Right forelimb (tissue), 1 donor: ENCODE measurements at places on chromosomes 2 and 18.

- DNase-seq: peak; percentile 21
Measured at GRCh38 chr2:94997981-94998930, 27.3 kb upstream of the MAL start.

DNA sequence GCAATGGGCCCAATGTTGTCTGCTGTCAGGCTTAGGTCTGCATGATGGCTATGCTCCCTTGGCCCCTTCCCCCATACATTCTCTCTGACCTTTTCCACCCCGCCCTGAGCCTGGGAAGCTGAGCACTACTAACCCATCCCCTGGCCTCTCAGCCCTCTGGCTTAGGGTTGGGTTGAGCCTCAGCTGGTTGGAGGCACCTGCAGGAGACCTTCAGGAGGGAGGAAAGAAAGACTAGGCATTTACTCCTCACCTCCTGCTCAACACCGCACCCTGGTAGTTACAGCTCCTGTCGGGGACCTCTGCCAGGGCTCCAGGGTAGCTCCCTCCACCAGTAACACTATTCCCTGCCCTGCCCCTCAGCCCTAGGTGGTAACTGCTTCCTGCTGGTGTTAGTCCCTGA, 80.5 kb downstream of the GALNT14 start:
- DNase-seq: no peak

GRCh38 chr2:171530378-171530777, 8.1 kb downstream of the CYBRD1 start:
- DNase-seq: no peak

DNA sequence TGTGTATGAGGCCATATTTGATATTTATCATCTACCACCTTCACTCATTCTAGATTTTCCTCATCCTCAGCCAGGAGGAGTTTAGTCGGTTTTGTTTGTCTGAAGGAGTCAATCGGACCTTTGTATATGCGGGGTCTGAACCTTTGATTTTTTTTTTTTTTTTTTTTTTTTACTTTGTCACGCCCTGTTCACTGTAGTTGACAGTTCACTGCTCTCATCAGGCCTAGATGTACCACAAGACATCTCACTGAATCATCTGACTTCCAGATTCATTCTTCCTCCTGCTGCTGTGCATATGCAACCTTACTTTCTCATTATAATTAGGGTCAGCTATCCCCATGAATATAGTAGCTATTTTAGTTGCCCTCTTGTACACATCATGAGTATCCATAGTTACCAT, 133.2 kb downstream of the ARHGAP15 start:
- no peak for DNase-seq

- DNase-seq: no peak
Measured at GRCh38 chr2:219220652-219221402, 2.1 kb upstream of the ABCB6 start.

- no peak for DNase-seq
Measured at GRCh38 chr2:64799592-64800252, 146.0 kb upstream of the SERTAD2 start.

DNA sequence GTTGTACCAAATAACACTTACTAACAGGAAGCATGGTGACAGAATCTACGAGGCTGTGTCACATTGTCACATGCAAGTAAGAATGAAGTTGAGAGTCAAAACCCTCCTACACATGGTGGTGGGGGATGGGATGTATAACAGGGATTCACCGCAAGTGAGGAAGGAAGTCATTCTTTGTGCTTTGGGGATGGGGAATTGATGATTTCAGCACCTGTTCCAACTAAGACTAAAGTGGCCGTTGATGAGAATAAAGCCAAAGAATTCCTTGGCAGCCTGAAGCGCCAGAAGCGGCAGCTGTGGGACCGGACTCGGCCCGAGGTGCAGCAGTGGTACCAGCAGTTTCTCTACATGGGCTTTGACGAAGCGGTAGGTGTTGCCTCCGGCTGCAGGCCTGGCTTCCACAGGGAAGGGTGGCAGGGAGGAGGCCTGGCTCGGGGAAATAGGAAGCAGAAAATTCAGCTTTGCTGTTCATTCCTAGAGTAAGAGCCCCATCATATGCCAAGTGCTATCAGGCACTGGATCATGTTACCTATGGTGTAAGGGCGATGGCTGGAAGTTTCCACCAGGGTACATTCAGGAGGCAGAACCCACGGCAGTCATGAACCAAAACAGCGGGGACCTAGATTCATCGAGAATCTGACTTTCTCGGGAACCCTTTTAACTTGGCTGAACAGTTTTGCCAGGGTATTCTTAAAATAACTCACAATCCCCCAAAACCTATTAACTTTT, 120.3 kb downstream of the UXS1 start:
- DNase-seq: no peak

DNA sequence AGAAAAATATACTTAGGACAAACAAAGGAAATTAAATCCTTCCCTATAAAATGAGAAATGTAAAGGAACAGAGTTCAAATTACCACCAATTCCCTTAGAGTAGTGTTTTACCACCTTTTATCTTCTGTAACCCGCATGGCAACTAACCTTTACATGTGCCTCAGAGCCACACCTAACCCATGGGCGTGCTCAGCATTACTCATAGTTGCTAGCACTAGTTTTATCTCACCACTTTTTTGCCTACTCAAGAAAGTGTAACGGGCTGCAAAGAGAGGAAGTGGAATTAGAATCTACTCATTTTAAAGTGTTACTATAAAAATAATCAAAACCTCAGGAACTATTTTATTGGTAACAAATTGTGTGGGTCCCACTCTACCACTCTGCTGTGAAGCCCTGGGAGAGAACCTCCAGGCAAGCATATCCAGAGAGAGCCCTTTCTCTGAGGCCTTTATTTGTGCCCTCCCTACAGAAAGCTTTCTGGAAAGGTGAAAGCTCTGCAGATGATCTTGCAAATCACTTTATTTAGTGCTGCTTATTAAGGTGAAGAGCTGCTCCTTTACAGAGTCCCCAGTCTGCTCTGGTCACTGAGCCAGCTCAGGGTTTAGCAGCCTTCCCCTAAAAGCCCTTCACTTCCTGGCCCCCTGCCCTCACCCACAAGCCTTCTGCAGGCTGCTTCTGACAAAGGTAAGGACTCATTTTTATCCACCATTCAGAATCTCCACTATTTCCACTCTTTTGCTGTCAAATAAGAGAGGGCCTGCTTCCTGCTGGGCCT, 98.8 kb downstream of the TRABD2A start:
- no peak for DNase-seq

GRCh38 chr2:180823546-180824141, 156.8 kb upstream of the UBE2E3 start:
- DNase-seq: no peak

DNA sequence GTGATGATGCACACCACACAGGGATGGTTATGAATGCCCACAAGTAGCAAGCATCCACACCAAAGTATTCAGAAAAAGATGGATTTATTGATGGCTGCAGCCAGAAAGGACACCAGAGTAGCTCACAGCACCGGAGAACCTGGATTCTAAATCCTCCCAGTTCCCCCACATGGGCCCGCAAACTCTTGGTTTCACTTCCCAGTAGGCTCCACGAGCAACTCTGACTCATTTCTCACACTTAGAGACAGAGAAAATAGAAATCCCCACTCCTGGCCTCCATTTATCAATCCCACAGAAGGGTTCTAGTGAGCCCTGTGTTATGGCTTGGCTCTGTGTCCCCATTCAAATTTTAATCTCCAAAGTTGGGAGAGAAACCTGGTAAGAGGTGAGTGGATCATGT, 426.7 kb upstream of the MYT1L start:
- no peak for DNase-seq

- no peak for DNase-seq
Measured at GRCh38 chr2:38174646-38175423, 98.9 kb upstream of the CYP1B1 start.

DNA sequence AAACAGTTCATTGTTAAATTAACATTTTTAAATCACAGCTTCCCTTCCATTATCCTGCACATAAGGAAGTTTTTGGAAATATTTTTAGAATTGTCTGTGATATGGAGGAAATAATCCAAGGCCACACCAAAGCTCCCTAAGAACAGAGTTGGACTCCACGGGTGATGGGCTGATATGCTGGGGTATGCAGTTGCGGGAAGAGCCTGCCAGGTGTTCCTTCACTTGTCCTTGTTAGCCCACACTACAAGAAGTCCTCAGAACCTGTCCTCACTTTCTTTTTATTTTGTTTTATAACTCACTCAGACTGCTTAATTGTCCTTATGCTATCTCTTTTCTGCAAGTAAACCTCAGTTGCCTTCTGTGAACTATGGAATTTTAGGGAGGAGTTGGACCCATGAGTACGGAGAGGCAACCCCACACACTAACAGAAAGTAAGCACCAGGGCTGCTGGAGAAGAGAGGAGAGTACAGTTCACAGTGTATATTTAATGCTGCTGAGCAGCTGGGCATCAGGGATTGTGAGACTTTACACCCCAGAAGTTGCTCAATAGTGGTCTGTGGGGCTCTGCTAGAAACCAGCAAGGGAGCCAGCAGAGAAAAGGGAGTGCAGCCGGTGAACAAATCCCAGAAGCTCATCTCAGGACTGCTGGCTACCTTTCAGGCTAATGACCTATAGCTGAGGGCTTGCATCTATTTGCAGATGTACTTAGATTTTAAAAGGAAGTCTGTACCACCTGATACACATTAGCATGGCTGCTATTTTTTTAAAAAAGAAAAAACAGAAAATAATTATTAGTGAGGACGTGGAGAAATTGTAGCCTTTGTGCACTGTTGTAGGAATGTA, 280.1 kb upstream of the STON1 start:
- no peak for DNase-seq

- no peak for DNase-seq
Measured at GRCh38 chr2:215826838-215827441, 186.4 kb downstream of the MREG start.

GRCh38 chr2:102481931-102482330, 8.9 kb downstream of the SLC9A4 start:
- DNase-seq: no peak

GRCh38 chr2:10407841-10408648, 40.1 kb downstream of the ODC1 start:
- no peak for DNase-seq

- no peak for DNase-seq
Measured at GRCh38 chr18:76545433-76546087, 50.5 kb upstream of the ZNF516 start.

GRCh38 chr2:175877845-175878544, 124.1 kb downstream of the LNPK start:
- no peak for DNase-seq

- no peak for DNase-seq
Measured at GRCh38 chr2:188316342-188316741, 24.7 kb downstream of the GULP1 start.

DNA sequence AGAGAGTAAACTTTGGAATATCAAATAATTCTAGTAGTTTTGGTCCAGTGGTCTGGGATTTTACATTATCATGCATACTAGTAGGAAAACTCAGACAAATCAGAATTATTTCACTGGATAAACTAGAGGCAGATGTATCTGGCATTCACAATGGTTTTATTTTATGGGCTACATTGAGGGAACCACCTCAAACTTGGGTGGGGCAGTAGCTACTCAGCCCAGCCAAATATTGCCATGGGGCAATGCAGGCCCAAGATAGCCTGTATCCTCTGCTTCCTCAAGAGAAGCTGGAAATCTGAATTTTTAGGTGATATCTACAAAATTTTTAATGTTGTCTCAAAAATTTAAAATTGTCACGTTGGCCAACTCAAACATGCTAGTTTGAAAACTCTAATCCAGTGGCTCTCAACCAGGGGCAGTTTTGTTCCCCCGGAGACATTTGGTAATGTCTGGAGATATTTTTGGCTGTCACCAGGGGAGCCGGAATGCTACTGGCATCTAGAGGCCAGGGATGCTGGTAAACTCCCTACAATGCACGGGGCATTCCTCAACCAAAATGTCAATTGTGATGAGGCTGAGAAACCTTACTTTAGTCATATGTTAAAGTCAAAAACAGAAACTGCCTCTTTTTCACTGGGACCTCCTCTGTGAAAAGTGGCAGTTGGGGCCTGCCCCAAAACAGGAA, 172.8 kb upstream of the SPRED2 start:
- DNase-seq: no peak

DNA sequence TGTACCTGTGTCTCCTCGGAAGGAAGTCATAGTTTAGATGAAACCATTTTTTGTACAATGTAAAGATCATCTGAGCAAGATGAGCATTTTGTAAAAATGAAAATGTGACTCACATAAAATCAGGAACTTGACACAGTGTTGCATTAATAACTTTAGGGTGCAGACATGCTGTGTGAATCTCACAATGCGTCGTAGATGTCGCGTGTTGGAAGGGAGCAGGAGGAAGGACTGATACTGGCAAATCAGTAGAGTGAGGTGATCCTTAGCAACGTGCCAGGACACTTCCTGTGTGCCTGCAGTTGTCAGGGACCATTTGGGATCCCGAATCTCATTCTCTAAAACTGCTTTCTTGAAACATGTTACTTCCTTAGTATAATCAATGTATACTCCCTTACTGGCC, 103.1 kb downstream of the SH3BP4 start:
- no peak for DNase-seq

DNA sequence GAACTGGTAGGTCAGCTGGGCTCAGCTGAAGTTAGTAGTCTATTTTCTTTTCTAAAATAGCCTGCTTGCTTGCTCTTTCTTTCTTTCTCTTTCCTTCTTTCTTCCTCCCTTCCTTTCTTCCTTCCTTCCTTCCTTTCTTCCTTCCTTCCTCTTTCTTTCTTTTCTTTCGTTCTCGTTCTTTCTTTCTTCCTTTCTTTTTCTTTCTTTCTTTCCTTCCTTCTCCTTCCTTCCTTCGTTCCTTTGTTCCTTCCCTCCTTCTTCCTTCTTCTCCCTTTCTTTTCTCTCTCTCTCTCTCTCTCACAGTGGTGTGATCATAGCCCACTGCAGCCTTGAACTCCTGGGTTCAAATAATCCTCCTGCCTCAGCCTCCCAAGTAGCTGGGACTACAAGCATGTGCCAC, 29.2 kb upstream of the KDM3A start:
- no peak for DNase-seq

GRCh38 chr2:58788402-58788801, 547.3 kb upstream of the FANCL start:
- no peak for DNase-seq

DNA sequence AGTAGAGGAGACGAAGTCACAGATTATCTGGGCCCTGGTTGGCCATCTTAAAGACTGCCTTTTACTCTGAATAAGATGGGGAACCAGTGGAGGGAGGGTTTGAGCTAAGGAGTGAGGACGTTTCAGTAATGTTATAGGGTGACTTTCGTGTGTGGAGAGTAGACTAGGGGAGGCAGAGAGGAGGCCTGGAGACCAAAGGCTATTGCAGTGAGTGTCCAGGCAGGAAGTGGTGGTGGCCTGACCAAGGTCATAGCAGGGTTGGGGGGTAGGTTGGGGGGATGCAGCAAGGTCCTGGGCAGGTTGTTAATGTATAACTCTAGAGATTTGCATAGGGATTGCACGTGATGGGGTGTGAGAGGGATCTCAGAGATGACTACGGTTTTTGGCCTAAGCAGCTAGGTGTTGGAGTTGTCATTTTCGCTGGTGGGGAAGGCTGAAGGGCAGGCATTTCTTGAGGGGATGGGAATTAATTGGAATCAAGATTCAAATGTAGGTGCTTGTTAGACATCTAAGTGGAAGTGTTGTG, 4.9 kb downstream of the CEP192 start:
- no peak for DNase-seq

DNA sequence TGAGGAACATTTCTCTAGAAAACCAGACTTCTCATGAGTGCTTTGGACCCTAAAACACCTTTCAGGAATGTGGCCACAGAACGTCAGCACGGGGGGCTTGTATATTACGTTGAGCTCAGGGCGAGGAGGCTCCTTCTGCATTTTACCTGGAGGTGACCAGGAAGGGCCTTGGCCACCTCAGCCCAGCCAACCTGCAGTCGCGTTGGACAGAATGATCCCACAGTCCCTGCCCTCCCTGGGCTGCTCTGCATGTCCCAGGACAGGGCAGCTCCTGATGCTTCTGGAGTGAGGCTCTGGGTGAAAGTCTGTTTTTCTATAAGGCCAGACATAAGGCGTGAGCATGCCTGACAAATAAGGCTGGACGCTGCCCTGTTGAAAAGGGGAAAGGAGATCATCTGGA, 121.9 kb downstream of the NDUFA10 start:
- DNase-seq: peak; percentile 30
